ENCODE measurements at places on chromosomes 16 and 17.

- DNase-seq = no peak
Measured at GRCh38 chr17:81277421-81277820, 17.7 kb downstream of the SLC38A10 start.

GRCh38 chr16:51184702-51185433 is 33.8 kb upstream of the SALL1 start:
- no peak for DNase-seq

DNA sequence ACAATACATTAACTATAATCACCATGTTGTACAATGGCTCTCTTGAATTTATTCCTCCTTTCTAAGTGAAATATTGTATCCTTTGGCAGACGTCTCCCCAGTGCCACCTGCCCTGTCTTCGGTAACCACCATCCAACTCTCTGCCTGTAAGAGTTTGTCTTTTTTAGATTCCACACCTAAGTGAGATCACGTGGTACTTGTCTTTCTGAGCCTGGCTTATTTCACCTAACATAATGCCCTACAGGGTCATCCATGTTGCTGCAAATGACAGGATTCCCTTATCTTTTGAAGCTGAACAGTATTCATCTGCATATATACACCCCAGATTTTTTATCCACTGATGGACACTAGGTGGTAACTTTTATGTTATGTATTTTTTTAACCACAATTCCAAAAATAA is 24.2 kb downstream of the ORC6 start:
- no peak for DNase-seq

GRCh38 chr16:82091241-82091640 is 56.2 kb downstream of the HSD17B2 start:
- DNase-seq = no peak

GRCh38 chr17:81870981-81871386 is at the start of gene ARHGDIA:
ARHGDIA (minus strand) TSS chr17:81871337; CDS start chr17:81869930, 1,407 bp downstream.
- DNase-seq = no peak

GRCh38 chr17:57726213-57726790 is 18.8 kb downstream of the CCDC182 start:
- no peak for DNase-seq

DNA sequence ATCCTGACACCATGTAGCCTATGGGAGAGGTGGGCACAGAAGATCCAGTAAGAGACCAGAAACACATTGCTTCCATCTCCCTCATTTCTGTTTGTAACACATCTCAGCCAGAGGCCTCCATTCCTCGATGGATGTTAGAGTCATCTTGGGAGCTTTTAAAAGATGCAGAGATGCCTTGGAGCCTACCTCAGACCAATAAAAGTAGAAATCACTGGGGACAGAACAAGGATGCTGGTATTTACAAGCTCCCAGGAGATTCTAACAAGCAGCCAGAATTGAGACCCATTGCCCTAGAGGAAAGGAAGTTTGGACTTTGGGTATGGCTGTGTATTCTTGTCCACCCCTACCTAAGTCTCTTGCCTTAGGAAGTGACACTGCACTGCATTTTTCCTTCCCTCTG is 40.8 kb downstream of the HS3ST3A1 start:
- no peak for DNase-seq

GRCh38 chr17:5380491-5381135 is 38.8 kb downstream of the NUP88 start:
- no peak for DNase-seq

DNA sequence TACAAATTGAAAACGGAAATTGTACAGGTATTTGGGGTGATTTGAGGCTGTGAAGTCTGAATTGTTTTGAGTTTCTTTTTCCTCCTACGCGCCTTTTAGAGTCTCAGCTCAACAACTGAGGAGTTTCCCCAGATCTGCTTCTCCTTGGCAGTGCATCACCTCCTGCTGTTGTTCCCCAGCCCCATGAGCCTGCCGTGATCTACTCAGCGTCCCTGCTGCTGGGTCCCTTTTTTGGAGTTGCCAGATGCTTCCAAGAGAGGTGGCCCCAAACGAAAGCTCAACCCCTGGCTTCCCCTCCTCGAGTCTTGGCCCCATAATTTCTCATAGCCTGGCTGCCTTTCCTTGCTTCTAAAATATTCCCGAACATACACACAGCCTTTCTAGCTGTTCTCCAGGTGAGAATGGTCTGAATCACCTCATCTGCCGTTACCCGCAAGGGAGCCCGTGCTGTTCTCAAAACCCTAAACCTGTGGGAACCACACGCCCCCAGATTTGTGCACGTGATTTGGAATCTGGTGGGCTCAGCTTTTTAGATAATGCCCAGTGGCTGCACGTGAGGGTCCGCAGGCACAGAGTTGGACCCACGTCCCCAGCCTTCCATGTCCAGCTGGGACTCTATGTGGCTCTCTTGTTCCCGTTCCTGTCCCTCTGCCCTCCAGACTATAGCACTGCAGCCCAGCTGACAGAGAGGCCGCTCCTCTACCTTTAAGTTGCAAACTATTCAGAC is 179.1 kb upstream of the CHMP6 start:
- DNase-seq = no peak

DNA sequence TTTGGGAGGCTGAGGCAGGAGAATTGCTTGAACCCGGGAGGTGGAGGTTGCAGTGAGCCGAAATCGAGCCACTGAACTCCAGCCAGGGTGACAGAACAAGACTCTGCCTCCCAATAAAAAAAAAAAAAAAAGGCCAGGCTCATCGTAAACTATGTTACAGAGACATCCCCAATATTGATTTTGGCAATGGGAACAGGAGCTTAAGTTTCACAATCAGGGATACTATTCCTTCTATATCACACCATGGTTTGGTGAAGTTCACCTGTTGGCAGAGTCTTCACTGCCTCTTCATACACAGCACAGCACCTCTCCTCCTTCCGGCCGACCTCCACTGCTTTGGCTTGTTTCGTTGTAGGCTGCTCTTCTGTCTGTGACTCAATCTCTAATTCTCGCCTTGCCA is 21.2 kb downstream of the UTP6 start:
- DNase-seq = no peak

- DNase-seq = no peak
Measured at GRCh38 chr16:89191033-89191900, 9.1 kb downstream of the SLC22A31 start.
